ENCODE measurements at places on chromosomes 2 and 18.

DNA sequence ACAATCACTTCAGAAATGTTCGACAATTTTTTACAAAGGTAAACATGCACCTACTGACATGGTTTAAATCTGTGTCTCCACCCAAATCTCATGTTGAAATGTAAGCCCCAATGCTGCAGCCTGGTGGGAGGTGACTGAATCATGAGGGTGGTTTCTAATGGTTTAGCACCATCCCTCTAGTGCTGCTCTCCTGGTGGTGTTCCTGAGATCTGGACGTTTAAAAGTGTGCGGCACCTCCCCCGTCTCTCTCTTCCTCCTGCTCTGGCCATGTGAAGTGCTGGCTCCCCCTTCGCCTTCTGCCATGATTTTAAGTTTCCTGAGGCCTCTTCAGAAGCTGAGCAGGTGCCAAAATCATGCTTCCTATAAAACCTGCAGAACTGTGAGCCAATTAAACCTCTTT is 28.3 kb downstream of the MAP3K2 start:
- DNase-seq = no peak

DNA sequence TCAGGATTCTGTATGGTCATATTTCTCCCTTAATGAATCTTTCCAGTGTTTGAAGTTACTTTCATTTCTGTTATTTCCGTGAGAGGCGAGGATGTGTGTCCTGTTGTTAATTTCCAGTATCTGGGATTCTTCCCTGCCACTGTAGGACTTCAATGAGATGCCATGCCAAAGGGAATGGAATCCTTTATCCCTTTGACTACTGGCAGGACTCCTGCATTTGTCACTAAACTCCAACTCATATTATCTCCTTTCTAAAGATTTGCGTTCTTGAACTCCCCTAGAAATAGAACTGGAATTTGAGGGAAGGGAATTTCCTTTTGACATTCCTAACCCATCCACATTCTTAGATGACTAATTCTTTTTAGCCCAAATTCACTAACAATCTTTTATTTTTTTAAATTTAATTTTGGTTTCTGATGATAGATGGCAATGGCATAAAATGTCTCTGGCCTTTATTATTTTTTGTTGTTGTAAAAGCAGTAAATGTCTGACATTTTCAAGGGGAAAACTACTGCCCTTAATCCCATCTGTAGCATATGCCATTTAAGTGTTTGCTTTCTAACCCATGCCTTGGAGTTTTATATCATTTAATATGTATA is 87.8 kb upstream of the EML6 start:
- peak; percentile 60 for DNase-seq

DNA sequence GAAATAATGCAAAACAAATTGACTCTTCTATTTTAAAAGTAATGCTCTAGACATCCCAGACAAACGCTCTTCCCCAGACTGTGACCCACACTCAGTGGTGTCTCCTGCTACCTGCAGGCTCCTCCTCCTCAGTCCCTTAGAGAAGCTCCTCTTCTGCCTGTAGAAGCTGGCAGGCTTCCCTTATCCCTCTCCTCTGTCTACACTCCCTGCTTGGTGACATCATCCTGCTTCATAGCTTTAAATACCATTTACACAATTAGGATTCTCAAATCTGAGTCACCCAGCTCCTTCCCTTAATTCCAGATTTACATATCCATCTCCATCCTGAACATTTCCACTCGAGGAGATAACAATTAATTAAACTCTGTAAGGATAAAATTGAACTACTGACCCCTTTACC is 167.9 kb downstream of the FBXO15 start:
- DNase-seq = no peak

DNA sequence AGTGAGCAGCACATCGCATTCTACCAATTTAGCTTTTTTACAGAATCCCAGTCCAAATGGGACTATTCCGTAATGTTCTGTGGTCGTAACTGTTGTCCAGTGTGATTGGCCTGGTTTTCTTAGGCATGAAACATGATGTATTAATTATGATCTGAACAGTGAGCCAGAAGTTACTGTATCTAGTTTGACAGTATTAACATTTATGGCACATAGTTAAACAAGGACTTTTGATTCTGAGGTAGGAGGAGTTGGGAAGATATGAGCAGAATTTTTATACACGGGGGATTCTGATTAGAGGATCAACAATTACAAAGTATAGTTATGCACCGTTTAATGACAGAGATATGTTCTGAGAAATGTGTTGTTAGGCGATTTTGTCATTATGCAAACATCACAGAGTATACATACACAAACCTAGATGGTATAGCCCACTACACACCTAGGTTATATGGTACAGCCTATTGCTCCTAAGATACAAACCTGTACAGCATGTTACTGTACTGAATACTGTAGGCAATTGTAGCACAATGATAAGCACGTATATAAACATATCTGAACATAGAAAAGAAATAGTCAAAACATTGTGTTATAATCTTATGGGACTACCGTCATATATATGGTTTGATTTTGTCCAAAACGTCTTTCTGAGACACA is 85.0 kb downstream of the DPP10 start:
- DNase-seq = no peak

- no peak for DNase-seq
These were observed 117.4 kb upstream of the COPS8 start for GRCh38 chr2:236968101-236968879.

GRCh38 chr2:60780721-60781120 is 24.7 kb downstream of the PAPOLG start:
- no peak for DNase-seq

DNA sequence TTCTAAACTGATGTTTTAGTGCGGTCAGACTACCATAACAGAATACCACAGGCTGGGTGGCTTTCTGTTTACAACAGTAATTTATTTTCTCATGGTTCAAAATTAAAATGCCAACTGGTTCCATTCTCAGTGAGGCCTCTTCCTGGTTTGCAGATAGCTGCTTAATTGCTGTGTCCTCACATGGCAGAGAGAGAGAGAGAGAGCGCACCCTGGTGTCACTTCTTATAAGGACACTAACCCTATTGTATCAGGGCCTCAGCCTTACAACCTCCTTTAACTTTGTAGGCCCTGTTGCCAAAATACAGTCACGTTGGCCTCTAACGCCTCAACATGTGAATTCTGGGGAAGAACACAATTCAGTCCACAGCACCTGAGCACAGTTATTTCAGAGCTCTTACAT is 37.5 kb upstream of the ZNF385B start:
- peak; percentile 11 for DNase-seq

DNA sequence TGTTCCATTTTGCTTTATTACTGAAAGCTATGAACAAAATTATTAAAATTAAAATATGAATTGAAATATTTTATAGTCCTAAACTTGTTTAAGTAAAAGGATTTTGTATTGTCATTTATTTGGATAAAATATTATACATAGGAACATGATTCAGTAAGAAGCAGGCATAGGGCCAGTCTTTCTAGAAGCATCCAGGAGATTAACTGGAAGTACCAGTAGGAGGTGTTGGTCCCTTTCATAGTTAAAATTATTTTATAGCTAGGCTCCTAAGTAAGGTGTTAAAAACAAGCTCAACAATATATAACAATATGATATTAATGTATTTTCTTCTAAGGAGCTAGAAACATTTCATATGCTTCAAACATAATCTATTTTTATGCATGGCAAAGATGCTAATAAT is 43.7 kb downstream of the FIGN start:
- no peak for DNase-seq

DNA sequence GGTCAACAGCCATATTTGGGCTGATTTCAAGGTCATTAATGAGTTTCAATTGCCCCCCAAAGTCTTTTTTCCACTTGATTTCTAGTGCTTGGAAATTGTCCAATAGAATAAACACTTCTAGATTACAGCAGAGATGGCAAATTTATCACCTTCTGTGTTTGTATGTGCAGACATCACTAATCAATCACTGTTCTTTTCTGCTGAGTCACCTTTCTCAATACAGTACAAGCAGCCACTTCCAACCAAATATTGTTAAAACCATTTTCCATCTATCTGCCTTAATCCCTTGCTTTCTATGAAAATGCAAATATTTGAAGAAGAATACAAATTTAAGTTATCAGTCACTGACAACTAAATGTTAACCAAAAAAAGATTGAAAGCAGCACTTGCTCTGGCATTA is 40.2 kb upstream of the ZNF521 start:
- DNase-seq = no peak

DNA sequence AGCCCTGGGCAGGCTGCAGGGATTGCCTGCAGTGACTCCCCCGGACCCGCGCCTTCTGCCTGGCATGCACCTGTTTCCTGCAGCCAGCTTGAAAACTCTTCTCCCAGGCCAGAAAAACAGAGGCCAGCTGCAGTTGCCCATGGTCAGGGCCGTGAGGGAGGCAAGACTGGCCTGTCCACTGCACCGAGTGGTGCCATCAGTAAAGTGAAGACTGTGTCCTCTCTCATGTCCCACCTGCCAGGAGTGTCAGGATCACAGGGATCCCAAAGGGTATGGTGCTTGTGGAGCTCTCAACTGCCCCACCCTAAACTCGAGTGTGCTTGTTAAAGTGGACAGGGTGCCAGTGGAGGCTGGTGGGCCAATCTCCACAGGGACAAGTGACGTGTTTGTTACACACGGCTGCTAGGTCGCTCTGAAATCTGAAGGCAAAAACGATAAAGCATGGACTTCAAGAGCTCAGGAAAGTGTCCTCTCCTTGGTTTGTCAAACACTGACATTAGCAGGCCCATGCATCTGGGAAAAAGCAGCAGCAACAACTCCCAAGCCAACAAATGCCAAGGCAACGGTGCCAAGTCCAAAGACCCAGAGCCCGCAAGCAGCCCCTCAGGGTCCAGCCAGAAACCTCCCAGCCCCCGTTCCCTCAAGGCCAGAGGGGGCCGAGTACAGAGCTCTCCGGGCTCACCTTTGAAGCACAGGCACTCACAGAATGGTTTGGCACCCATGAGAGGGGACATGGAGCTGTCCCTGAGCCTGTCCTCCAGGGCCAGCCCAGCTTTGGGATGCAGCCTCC is 213.2 kb downstream of the HDAC4 start:
- no peak for DNase-seq

GRCh38 chr2:120433816-120434290 is 87.9 kb downstream of the INHBB start:
- no peak for DNase-seq

DNA sequence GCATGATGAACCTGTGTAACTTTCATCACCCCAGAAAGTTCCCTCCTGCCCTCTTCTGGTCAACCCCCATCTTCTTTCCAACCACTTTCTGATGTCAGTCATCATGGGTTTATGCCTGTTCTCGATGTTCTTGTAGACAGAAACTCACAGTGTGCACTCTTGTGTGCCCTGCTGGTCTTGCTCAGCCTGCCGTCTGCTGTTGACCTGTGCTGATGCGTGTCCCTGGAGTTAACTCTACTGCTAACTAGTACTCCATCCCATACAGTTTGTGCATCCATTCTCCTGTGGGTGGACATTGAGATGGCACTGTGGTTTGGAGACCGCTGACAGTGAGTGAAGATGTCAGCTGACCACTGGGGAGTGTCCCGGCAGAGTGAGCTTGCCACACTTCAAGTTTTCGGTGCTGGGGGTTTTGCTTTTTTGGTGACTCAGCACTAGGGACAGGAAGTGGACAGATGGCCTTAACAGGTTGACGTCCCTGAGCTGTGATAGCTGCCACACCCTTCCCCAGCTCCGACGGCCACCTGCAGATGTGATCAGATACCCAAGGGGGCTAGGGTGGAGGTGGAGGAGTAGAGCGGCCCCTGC is 14.8 kb downstream of the KLHL29 start:
- DNase-seq = no peak

GRCh38 chr2:38028829-38029228 is 47.1 kb downstream of the CYP1B1 start:
- DNase-seq = no peak

DNA sequence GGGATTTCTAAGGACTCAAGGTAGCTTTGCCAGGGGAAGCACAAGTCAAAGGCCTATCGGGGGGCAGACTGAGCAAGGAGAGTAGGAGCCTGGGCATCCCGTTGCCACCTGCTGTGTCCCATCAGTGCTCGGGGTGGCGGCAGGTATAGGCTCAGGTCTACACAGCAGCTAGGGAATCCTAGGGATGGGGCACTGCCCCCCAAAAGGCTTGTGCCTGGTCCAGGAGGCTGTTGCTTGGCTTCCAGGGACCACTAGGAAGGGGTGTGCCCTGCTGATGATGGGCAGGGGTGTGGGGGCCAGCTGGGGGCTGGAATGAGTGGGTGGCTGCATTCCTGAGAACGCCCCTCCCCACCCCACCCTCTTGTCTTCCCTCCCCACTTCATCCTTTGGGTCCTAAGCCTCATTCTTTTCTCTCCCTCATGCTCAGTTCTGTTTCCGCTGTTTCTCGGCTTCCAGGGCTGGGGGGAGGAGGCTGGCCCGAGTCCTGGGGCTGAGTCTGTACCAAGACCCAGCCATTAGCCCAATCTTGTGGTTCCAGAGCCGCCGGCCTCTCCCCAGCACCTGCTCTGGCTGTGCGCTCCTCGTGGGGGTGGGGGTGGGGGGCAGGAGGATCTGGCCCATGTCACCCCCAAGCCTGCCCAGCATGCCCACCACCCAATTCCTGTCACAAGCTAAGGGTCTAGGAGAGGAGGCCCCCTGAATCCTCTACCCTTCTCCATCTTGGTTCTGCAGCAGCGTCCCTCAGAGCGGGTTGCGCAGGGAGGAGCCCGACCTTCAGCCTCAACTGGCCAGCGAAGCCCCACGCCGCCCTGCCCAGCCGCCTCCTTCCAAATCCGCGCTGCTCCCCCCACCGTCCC is 12.8 kb downstream of the SPEG start:
- no peak for DNase-seq

GRCh38 chr18:31686572-31686971 is 2.2 kb upstream of the B4GALT6 start:
- no peak for DNase-seq

DNA sequence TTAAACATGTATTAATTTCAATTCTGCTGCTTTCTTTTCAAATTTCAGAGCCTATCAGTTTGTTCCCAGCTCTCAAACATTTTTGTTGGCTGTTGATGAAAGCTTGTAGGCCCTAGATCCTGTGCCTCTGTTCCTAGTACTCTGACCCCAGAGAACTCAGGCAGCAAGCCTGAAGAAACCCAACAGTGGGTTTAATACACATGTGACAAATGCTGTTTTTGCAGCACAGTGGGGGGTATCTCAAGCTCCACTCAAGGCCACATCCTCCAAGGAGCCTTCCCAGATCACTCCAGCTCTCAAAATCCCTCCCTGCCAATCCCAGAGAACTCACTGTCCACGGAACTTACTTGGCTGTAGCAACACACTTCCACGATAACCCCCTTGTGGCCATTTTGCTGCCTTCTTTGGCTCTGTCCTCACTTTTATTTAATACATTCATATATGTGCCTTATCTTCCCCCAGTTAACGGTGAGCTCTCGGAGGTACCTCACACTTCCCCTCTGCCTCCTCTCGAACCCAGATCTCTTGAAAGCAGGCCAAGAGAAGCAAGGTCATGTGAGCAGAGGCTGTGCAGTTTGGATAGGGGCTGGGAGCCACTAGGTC is 122.4 kb downstream of the TNS1 start:
- no peak for DNase-seq

GRCh38 chr2:162221064-162221463 is 22.2 kb downstream of the FAP start:
- DNase-seq = peak; percentile 49

- DNase-seq = no peak
These were observed at the start of gene CRYBA2 for GRCh38 chr2:218993345-218994315. CRYBA2 (minus strand) TSS chr2:218993422; CDS start chr2:218993176, 246 bp downstream.

- no peak for DNase-seq
These were observed 45.8 kb downstream of the SH3RF3 start for GRCh38 chr2:109174626-109175349.
